ENCODE measurements at places on chromosomes 1 and 21.
A peak's percentile ranks its signal among the peaks of the same experiment; 100 is the strongest.

DNA sequence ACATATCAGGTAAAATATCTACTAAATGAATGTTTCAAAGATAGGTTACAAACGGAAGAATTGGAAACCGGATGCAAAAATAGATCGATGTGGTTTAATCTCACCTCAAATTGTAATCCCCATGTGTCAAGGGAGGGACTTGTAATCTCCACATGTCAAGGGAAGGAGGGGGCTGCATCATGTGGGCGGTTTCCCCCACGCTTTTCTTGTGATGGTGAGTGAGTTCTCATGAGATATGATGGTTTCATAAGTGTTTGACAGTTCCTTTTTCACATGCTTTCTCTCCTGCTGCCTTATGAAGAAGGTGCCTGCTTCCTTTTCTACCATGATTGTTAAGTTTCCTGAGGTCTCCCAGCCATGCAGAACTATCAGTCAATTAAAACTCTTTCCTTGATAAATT, 408.7 kb upstream of the TMPRSS15 start:
- H3K4me3 ChIP-seq, result no peak overlapping the region
- H3K27ac ChIP-seq, result no peak overlapping the region
- no peak for DNase-seq

DNA sequence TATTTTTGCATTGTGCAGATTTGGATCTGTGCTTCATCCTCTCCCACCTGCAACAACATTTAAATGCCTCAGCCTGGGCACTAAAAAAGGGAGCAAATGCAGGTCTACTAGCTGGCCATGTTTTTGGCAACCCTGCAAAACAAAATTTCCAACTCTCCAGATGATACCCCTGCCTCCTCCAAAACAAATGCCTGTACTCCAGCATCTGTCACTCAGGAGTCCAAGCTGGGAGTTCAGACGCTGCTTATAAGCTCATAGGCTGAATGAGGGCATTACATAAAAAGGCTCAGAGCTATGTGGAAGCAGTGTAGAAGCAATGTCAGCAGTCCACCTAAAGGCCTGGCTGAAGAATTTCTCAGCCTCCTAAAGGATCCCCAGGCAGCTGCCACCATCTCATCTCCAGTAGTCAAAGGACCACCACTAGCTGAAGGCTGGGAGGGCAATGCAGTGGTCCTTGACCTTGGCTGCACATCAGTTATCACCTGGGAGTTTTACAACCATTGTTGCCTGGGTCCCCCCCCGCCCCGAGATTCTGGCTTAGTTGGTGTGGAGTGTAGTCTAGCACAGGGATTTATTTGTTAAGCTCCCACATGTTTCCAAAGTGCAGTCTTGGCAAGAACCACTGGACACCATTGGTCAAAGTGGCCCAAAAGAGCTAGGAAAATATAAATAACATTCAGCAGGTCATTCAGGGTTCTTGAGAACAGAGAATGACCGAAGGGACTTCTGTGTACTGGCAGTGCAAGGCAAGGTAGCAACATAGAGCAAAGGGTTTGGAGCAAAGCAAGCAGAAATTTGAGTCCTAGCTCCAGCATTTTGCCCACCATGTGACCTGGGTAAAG, 57.2 kb downstream of the ITPKB start:
- H3K27ac ChIP-seq, result peak overlapping the region; percentile 19
- H3K36me3 ChIP-seq, result no peaks in the 10 kb centered on the region
- no peaks in the 10 kb centered on the region for H3K27me3 ChIP-seq
- peak; percentile 44 for DNase-seq
- peaks cover 34% of the 10 kb centered on the region for H3K4me1 ChIP-seq

GRCh38 chr1:92705446-92705845, 79.5 kb downstream of the EVI5 start:
- H3K27me3 ChIP-seq, result no peaks in the 10 kb centered on the region
- no peak overlapping the region for H3K27ac ChIP-seq
- H3K4me1 ChIP-seq, result no peaks in the 10 kb centered on the region
- H3K36me3 ChIP-seq, result no peaks in the 10 kb centered on the region
- DNase-seq, result no peak
- no peak overlapping the region for H3K4me3 ChIP-seq

DNA sequence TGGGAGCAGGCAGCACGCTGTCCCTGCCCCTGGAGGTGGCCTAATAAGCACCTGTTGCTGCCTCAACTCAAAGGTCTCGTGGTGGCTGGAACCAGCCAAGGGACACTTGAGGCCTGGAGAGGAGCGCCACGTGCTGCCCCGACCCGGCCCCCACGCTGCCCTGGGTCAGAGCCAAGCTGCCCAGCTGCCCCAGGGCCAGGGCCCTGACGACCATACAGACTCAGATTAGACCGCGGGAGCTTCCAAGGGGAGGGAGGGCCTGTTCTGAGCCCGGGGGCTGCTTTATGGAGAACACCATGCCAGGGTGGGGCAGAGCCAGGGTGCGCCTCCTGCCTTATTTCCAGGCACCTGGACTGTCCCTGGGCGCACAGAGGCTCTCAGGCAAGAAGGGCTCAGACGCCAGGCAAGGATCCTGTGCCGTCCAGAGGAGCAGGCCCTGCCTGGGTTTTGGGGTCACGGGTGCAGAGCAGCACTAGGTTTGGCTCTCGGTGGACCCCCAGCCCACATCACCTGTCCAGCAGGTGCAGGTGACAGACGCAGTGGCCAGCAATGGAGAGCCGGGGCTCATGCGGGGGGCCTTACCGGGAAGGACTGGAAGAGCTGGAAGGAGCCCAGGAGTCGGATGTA, 18.6 kb downstream of the KRTAP10-1 start:
- H3K27me3 ChIP-seq, result no peaks in the 10 kb centered on the region
- H3K4me3 ChIP-seq, result no peak overlapping the region
- DNase-seq, result no peak
- no peaks in the 10 kb centered on the region for H3K4me1 ChIP-seq
- no peaks in the 10 kb centered on the region for H3K36me3 ChIP-seq
- no peak overlapping the region for H3K27ac ChIP-seq

DNA sequence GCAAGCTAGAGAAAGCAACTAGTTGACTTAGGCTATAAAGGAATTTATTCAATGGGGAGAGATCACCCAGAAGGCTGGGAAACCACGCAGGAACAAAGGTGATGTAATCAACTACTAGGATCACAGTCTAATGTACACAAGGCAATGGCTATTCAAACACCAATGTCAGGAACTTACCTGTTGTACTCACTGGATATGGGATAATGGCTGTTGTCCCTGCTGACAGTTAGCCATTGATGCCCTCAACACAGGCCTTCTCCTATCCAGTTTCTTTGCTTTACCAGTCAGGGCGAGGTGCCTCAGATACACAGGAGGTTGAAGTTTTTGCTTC, 32.3 kb downstream of the C21orf91 start:
- H3K36me3 ChIP-seq, result no peaks in the 10 kb centered on the region
- no peak overlapping the region for H3K27ac ChIP-seq
- no peaks in the 10 kb centered on the region for H3K27me3 ChIP-seq
- no peaks in the 10 kb centered on the region for H3K4me1 ChIP-seq
- DNase-seq, result no peak
- no peak overlapping the region for H3K4me3 ChIP-seq

DNA sequence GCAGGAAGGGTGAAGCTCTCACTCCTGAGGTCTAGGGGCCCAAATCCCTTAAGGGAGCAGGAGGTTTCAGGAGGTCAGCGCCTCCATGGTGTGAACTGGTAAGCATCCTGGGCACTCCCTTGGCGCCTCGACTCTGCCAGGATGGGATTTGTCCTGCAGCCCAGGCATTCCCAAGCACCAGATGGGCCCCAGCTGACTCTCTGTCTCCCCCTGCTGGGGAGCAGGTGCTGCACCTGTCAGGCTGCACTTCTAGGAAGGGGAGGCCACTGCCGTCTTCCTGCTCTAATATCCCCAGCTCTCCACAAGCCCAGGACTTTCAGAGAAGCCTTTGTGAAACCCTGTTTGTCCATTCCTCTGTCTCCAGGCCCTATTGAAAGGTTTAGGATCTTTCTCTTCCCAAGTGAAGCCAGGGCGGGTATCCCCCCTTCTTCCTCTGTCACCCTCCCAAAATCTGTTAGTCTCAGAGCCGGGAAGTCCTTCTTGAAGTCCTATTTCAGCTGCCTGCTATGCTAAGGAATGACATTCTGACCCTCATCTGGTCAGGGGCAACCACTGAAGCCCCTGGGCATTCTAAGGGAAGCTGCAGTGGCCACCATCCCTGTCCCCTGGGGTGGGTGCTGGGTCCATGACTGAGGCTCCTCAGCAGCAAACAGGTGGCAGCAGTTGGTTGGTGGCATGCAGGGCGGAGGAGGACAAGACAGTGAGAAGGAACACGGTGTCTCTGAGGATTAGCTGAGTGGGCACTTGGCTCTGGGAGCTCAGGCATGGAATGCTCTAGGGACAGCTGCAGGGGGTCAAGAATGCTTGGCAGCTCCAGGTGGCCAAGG, 3.2 kb downstream of the MYBPH start:
- H3K27me3 ChIP-seq, result no peaks in the 10 kb centered on the region
- DNase-seq, result peak; percentile 75
- H3K4me1 ChIP-seq, result no peaks in the 10 kb centered on the region
- no peak overlapping the region for H3K4me3 ChIP-seq
- H3K36me3 ChIP-seq, result no peaks in the 10 kb centered on the region

- H3K36me3 ChIP-seq, result no peaks in the 10 kb centered on the region
- peak overlapping the region; percentile 56 for H3K27ac ChIP-seq
- no peaks in the 10 kb centered on the region for H3K4me1 ChIP-seq
- no peak overlapping the region for H3K4me3 ChIP-seq
Observed at GRCh38 chr1:10980094-10980577, 32.3 kb upstream of the TARDBP start.

DNA sequence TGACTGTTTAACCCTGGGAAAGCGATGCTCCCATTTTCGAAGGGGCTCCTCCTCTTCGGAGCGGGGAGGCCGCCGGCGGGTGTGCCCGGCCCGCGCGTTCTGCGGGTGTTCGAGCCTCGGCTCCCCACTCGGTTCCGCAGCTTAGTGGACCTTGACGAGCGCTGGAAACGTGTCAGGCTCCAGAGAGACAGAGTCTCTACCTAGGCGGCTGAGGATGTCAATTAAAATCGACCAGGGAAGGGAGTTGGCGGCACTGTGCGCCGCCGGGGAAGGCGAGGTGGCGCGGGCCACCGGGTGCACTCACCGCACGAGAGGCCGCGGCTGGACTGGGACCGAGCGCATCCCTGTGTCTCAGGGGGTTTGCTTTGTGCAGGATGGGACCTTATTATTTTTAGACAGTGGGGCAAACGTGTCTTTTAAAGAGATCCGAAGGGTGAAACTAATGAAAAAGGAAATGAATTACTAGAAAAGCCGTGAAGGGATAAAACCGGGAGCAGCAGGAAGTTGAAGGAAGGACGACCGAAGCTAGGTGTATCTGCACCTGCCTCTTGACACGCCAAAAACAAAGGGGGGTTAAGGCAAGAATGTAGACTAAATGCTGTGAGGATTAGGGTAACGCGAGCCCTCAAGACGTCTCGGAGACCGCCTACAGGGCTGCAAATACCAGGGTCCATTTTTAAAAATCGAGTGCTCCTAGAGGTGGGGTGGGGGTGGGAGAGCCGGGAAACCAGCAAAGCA, 5.6 kb downstream of the LHX4 start:
- H3K4me3 ChIP-seq, result peak overlapping the region; percentile 18
- H3K27ac ChIP-seq, result no peak overlapping the region
- peaks cover 2% of the 10 kb centered on the region for H3K4me1 ChIP-seq
- no peak for DNase-seq

DNA sequence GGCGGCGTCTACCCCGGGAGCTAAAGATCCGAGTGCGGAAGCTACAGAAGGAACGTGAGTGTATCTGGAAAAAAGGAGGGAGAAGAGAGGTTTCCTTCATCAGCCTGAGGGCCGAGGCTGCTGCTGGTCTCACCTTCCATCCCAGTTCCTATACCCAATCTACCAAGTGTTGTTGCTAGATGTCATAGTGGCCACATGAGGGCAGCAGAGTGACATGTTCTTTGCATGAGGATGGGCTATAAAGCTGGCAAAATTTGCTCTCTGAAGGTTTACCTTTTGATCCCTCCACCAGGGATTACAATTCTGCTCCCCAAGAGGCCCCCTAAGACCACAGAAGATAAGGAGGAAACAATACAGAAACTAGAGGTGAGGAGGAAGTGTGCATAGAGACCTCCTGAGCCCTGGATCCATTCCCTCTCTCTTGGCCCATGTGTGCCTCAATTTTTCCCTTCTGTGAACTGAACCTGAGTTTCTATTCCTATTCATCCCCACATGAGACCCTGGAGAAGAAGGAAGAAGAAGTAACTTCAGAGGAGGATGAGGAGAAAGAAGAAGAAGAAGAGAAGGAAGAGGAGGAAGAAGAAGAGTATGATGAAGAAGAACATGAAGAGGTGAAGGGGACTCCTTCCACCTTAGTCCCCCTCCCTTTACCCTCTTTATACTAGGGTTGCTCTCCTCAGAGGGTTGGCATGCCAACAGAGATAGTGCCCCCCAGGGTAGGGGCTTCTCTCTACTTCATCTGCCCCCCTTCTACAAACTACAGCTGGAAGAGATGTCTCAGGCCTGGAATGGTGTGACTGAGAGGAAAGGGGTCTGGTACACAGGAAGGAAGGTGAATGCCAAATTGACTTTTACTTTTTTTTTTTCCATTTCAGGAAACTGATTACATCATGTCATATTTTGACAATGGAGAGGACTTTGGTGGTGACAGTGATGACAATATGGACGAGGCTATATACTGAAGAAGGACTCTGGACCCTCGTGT, 13.3 kb downstream of the POLR3GL start:
- H3K36me3 ChIP-seq, result no peaks in the 10 kb centered on the region
- H3K27me3 ChIP-seq, result no peaks in the 10 kb centered on the region
- peak overlapping the region; percentile 30 for H3K4me3 ChIP-seq
- peak overlapping the region; percentile 92 for H3K27ac ChIP-seq
- DNase-seq, result peak; percentile 83
- H3K4me1 ChIP-seq, result peaks cover 10% of the 10 kb centered on the region

GRCh38 chr1:115086176-115086830, 3.0 kb downstream of the TSPAN2 start:
- peaks cover 17% of the 10 kb centered on the region for H3K4me1 ChIP-seq
- no peak for DNase-seq
- no peaks in the 10 kb centered on the region for H3K27me3 ChIP-seq
- H3K36me3 ChIP-seq, result no peaks in the 10 kb centered on the region
- H3K4me3 ChIP-seq, result no peak overlapping the region

All from Peyer's patch (tissue), 4 donors.